ENCODE measurements at places on chromosomes 3 and 15.

- no peak for DNase-seq
Measured at GRCh38 chr15:90957791-90958190, 3.1 kb downstream of the RCCD1 start.

- no peak for DNase-seq
Measured at GRCh38 chr3:154981664-154982063, 98.5 kb upstream of the MME start.

GRCh38 chr3:43638594-43639447 is 17.0 kb upstream of the ANO10 start:
- no peak for DNase-seq

- DNase-seq, result no peak
Measured at GRCh38 chr15:81373176-81373575, 837 bp downstream of the TMC3 start.

DNA sequence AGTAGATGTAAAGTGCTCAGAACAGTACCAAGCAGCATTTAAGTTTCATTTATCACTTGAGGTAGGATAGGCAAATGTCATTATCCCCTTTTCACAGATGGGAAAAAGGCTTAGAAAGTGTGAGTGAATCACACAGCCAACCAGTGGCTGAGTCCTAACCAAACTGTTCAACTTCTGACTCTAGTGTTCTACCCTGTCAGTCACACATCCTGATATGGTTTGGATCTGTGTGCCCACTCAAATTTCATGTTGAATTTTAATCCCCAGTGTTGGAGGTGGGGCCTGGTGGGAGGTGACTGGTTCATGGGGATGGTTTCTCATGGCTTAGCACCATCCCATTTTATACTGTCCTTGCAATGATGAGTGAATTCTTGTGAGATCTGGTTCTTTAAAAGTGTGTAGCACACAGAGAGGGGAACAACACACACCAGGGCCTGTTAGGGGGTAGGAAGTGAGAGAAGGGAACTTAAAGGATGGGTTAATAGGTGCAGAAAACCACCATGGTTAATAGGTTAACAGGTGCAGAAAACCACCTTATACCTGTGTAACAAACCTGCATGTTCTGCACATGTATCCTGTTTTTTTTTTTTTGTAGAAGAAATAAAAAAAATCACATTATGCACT is 304.7 kb downstream of the SUCLG2 start:
- DNase-seq, result no peak

GRCh38 chr15:90594301-90594738 is 64.6 kb downstream of the CRTC3 start:
- peak; percentile 86 for DNase-seq

DNA sequence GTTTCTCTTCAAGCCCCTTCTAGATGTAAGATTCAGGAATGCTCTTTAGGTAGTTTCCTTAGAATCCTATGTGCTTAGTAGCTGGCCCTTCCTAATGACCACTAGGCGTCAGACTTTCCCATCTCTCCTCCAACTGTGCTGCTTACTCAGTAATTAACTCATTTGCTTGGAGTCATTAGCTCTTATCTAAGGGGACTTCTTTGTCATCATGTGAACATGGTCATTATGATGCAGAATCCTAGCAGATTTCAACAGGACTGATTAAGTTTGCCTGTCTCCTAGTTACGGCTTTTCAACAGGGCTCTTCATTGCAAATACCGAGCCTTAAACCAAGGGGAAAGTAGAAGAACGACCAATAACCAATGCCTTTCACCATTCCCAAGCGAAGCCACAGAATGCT is 46.4 kb downstream of the GJD2 start:
- no peak for DNase-seq

DNA sequence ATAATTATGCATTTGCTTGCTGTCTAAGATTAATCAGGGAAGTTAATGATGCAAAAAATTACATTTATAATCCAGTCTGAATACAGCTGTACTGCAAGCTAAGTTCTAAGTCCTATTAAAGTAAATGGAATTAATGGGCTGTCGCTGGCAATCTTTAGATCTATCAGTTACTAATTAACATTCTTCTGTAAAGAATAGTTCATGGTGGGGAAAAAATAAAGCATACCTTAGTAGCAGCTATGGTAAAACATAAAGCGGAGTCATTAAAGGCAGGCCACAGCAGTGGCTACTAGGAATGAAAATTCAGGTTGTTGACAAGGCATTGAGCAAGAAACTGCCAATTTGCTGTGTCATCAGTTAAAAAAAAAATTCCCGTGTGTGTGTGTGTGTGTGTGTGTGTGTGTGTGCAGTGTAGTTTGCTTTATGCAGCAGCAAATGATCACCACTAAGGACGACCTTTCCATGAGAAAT is 129.8 kb downstream of the ZNF385D start:
- no peak for DNase-seq

DNA sequence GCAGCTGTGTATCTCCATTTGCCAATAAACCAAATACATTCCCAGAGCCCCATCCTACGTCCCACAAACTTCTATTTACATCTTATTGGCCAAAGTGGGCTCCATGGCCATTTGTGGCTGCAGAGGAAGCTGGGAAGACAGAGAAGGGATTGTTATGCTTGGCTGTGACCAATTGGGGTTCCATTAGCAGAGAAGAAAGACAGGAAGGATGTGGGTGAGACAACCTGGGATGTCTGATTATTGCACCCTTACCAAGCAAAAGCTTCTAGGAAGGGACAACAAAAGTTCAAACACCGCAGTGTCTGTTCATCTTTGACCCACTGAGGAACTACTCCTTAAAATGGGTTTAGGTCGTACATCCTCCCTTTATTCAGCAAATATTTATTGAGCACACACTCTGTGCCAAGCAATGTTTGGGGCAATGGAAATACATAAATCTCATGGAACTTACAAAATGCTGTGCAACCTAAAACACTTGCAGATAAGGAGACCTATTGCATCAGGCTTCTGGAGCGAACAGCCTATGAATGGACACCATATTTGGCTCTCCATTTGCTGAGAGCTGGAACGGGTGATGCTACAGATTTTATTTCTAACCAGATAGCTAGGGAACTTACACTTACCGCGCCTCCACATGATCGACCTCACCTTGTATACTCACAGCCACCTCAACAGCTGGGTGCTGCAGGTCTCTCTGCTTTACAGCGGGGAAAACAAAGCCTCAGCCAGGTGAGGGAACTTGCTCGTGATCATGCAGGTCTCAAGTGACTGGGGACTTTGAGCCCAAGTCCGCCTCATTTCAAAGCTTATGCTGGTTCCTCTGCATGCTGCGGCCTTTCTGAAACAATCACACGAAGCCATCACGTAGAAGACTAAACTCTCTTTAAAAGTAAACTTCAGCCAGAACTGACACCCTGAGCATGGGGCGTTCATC is 21.4 kb upstream of the NR2E3 start:
- DNase-seq, result no peak

DNA sequence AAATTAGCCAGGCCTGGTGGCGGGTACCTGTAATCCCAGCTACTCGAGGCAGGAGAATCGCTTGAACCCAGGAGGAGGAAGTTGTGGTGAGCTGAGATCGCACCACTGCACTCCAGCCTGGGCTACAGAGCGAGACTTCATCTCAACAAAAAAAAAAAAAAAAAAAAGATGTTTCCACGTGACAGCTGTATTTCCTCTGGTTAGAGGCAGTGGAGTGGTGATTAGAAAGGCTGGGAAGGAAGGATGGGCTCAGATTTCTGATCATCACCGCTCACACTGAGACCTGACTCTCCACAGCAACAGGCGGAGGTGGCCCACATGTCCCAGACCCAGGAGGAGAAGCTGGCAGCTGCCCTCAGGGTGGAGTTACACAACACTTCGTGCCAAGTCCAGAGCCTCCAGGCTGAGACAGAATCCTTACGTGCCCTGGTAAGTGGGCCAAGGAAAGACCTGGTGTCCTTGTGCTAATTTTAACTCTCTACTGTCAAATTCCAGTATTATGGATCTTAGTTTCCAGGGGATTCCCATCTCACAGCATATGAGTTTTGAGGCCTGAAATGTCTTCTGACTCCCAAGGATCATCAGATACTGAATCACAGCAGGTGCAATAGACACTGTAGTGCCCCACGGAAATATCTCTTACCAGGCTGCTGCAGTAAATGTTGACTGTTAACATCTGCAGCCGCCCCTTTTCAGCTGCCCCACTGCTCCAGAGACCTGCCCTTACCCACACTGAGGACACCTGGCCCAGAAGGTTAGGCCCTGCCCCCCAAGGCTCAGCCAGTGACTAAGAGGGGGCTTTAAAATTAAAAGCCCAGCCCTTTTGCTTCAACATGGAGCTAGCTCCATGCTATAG is 66.9 kb downstream of the BFSP2 start:
- peak; percentile 74 for DNase-seq

- no peak for DNase-seq
Measured at GRCh38 chr3:143820466-143821221, 27.6 kb downstream of the SLC9A9 start.

DNA sequence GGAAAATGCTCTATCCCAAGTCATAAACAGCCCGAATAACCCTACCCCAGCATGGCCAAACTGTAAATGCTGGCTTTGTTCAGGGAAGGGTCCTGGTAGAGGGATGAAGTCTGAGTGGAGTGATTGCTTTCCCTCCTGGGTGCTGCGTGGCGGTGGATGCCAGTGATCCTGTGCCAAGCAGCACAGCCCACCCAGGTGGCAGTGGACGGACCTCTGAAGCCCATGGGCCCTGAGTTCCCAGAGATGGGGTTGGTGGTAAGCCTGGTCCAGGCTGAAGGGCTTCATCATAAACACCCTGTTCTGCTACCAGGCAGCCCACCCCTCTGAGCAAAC is 69.3 kb upstream of the ITGA11 start:
- DNase-seq, result no peak

GRCh38 chr3:117586161-117586560 is 876.6 kb downstream of the TUSC7 start:
- DNase-seq, result no peak

DNA sequence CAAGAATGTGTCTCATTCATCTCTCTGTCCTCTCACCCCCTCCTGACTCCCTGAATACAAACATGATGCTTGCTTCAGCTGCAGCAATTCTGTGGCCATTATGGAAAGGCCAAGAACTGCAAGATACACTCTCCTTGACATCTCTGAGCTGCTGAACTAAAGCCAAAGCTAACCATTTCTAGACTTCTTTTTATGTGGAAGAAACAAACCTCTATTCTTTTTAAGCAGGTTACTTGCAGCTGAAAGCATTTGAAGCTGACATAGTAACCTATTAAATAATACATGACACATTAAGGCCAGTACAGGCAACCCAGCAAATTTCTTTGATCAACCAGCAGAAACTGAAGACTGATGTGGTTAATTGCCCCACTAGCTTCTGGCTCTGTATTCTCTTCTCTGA is 17.5 kb downstream of the FHIT start:
- no peak for DNase-seq

GRCh38 chr3:190073264-190074008 is 47.3 kb downstream of the P3H2 start:
- no peak for DNase-seq

DNA sequence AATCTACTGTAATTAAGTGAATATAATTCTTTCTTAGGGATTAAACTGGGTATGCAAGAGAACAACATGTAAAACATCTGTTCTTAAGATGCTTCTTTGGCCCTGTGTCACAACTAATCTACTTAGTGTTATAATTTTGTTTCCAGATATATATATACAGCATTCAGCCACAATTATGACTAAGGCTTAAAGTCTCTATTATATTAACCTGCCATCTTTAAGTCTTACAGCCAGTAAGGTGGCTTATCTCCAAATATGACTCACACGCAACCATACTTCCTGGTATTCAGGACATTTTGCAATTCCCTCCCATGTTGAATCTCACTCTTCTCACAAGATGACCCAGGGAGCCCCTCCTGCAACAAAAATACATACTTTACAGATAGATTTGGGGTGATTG is 6.6 kb upstream of the KBTBD8 start:
- no peak for DNase-seq

- DNase-seq, result peak; percentile 31
Measured at GRCh38 chr15:84023636-84024035, 211.9 kb upstream of the GOLGA6L4 start.

DNA sequence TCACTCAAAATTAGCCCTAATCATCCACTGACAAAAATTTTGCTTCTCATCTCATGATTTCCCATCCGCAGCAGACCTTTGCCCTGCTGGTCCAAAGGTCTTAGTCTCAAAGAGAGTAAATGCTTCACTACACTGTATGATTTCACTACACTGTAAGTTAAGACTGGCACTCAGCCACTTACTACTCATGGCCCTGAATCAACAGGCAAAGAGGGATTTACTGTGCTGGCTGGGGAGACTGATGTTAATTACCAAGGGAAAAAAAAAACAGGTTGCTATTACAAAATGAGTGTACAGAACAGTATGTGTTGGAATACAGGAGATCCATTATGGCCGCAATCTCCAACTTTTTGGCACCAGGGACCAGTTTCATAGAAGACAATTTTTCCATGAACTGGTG is 214.8 kb downstream of the ZMAT3 start:
- DNase-seq, result no peak

GRCh38 chr3:47803480-47804025 is 615 bp downstream of the DHX30 start:
- no peak for DNase-seq

DNA sequence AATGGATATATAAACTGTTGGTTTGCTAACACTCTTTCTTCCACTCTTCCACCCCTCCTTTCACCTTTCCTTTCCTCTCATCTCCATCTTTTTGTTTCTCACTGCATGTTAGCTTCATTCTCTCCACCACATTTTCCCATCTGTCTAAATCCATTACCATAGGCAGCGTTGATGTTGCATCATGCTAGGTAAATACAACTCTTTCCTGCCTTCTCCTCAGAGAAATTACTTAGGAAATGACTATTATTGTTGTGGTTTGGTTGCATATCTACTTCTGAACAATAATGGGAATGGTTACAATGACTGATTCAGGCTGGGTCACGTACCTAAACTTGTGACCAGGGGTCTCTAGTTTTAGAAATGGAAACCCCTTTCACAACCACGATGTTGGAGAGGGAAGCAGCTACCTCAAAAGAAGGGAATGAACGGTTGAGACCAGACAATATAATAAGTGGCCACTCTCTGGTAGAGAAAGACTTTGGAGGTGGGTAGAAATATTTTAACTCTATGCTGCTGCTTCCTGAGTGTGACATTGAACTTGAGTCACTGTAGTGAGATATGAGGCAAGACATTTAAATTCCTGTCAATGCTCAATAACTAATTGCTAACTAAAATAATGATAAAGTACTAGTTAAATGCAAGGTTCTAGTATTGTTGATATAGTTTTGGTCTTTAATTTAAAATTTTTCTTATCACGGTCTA is 314.1 kb upstream of the TGFBR2 start:
- no peak for DNase-seq

GRCh38 chr3:174232658-174233429 is 626.3 kb upstream of the NAALADL2 start:
- DNase-seq, result no peak

DNA sequence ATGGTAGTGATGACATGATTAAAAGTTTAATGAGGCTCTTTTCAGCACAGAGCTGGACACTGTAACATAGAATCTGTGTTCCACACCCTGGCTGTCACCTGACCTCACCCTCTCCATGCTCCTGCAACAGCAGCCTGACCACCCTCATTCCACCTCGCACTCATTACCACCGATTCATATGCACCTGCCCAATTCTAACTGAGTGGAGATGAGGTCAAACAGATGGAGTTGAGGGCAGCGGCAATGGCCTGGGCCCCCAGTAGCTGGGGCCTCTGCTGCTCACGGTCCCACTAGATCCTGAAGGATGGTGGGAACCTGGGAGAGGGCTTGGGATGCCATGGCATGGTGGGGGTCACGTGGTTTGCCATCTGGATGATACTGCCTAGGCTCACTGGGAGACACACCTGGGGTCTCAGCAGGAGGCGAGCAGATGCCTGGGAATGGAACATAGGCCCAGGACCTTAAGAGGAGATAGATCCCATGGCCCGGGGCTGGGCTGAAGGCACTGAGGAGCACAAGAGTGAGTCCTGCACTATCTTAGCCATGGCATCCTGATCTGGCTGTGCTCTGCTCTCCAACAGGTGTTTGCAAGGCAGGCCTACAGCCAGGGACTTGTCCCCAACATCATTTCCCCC is 1.3 kb downstream of the SCN5A start:
- no peak for DNase-seq

Measured in germinal center (tissue), 1 donor.